ENCODE measurements at places on chromosomes 16 and 17. TPM values are rescaled to one million over a fixed set of nuclear protein-coding genes. Genes with fewer than 3 reads are reported as not detected.

DNA sequence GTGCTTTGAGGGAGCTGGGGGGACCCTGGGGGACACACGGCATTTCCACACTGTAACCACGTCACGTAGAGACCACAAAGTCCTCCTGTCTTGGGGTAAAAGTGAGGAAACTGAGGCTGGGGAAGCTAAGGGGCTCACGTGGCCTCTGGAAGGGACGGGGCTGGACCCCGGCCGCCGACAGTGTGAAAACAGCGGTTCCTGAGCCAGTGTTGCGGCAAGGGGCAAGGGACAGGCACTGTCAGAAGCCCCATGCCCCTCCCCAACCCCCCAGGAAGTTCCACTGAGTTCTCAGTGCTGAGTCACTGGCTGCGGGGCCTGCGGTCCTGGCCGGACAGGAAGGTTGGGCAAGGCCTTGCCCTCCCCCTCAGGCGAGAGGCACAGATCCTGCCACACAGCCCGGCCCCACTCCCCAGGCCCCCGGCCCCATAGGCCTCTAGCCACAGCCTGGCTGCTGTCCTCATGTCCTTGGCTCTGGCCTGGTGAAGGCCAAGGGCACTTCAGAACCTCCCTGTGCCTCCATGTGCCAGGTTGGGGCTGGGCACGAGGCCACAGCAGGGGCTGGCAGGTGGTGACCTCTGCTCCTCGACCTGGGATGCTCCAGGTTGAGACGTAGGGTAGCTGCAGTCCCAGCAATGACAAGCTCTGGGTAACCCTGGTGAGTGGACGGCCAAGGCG lies 5.0 kb upstream of the CCDC57 start:
- no peaks in the 10 kb centered on the region for H3K36me3 ChIP-seq
- H3K4me1 ChIP-seq, result no peaks in the 10 kb centered on the region
- H3K4me3 ChIP-seq, result no peak overlapping the region
- no peak overlapping the region for H3K27ac ChIP-seq
- no peak for DNase-seq

- H3K27me3 ChIP-seq, result no peaks in the 10 kb centered on the region
- H3K4me3 ChIP-seq, result no peak overlapping the region
- H3K4me1 ChIP-seq, result peaks cover 31% of the 10 kb centered on the region
- H3K27ac ChIP-seq, result peak overlapping the region; percentile 88
These were observed 8.0 kb upstream of the FASN start for GRCh38 chr17:82105882-82106687.

GRCh38 chr16:56191156-56191815 lies at the start of gene GNAO1:
Gene GNAO1, plus strand, starts transcription at chr16:56191489. Its CDS starts 747 bp downstream, at chr16:56192236.
- no peaks in the 10 kb centered on the region for H3K36me3 ChIP-seq
- no peak within 1 kb of the TSS for H3K27ac ChIP-seq
- peak; percentile 89 for DNase-seq
- H3K4me3 ChIP-seq, result peak within 1 kb of the TSS; percentile 54
- no peaks in the 10 kb centered on the region for H3K4me1 ChIP-seq
- peaks cover 72% of the 10 kb centered on the region for H3K27me3 ChIP-seq

DNA sequence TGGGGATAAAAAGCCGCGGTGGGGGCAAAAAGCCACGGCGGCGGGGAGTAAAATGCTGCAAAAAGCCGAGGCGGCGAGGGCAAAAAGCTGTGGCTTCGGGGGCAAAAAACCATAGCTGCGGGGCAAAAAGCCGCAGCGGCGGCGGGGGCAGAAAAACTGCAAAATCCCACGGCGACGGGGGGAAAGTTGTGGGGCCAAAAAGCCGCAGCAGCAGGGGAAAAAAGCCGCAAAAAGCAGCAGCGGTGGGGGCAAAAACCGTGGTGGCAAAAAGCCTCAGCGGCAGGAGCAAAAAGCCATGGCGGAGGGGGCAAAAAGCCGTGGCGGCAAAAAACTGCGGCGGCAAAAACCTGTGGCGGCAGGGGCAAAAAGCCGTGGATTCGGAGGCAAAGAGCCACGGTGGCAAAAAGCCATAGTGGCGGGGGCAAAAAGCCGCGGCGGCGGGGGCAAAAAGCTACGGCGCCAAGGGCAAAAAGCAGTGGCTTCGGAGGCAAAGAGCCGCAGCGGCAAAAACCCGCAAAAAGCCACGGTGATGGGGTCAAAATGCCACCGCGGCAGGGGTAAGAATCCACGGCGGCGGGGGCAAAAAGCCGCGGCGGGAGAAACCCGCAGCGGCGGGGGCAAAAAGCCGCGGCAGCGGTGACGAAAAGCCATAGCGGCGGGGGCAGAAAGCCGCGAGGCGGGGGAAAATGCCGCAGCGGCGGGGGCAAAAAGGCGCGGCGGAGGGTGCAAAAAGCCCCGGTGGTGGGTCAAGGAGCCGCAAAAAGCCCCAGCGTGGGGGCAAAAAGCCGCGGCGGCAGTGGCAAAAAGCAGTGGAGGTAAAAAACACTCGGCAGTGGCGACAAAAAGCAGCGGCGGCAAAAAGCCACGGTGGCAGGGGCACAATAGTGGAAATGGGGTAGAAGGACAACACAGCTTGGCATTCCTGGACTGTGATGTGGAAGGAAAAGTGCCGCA lies 192.8 kb downstream of the SHCBP1 start:
- DNase-seq, result no peak
- H3K4me1 ChIP-seq, result no peaks in the 10 kb centered on the region
- H3K36me3 ChIP-seq, result no peaks in the 10 kb centered on the region
- no peak overlapping the region for H3K27ac ChIP-seq
- no peaks in the 10 kb centered on the region for H3K27me3 ChIP-seq
- H3K4me3 ChIP-seq, result no peak overlapping the region

DNA sequence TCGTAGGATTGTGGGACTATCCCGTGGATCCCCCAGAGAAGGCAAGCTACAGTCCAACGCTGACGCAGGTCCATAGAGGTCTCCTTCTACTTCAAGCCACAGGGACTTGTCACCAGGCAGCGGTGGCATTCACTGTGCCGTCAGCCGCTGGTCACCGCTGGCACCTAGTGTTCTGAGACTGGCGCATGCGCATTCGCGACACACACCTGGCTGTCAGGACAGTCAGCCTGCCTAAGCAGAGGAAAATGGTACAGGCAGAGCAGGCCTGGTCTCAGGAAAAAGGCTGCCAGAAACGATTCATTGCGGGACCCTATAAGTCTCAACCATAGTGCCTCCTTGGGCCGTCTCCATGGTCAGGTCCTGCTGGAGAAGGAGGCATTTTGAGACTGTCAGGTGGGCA lies 138.0 kb upstream of the WSB1 start:
- no peaks in the 10 kb centered on the region for H3K4me1 ChIP-seq
- H3K27ac ChIP-seq, result no peak overlapping the region
- H3K4me3 ChIP-seq, result no peak overlapping the region
- H3K36me3 ChIP-seq, result no peaks in the 10 kb centered on the region

DNA sequence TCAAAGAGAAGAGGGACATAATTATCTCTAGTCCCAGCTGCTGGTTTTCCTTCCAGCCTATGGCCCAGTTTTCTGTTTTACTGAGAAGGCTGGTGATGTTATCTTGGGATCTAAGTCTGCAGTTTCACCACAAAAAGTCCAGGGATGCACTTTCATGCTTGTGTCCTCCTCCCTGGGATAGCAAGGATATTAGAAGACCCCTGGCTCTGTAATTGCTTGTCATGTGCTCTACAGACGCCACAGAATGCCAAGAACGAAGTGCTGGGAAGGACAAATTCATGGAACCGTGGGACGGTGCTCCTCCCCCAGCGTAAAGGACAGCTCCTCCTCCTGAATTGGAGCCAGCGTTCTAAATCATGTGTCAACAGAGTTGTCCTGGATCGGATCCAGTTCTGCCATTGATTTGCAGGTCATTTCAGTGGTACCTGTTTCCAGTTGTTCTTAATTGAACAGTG lies 8.6 kb downstream of the MAPT start:
- peaks cover 57% of the 10 kb centered on the region for H3K27me3 ChIP-seq
- H3K4me1 ChIP-seq, result no peaks in the 10 kb centered on the region
- no peak overlapping the region for H3K4me3 ChIP-seq
- H3K36me3 ChIP-seq, result no peaks in the 10 kb centered on the region

- H3K27ac ChIP-seq, result no peak overlapping the region
- peak; percentile 54 for DNase-seq
- H3K4me1 ChIP-seq, result no peaks in the 10 kb centered on the region
- H3K27me3 ChIP-seq, result peaks cover 17% of the 10 kb centered on the region
- H3K36me3 ChIP-seq, result no peaks in the 10 kb centered on the region
- no peak overlapping the region for H3K4me3 ChIP-seq
These were observed 11.8 kb downstream of the HID1 start for GRCh38 chr17:74960570-74961342.

GRCh38 chr17:1112875-1113274 lies 66.9 kb downstream of the ABR start:
- no peak for DNase-seq
- H3K4me3 ChIP-seq, result no peak overlapping the region
- no peaks in the 10 kb centered on the region for H3K27me3 ChIP-seq
- no peaks in the 10 kb centered on the region for H3K36me3 ChIP-seq
- peaks cover 28% of the 10 kb centered on the region for H3K4me1 ChIP-seq

DNA sequence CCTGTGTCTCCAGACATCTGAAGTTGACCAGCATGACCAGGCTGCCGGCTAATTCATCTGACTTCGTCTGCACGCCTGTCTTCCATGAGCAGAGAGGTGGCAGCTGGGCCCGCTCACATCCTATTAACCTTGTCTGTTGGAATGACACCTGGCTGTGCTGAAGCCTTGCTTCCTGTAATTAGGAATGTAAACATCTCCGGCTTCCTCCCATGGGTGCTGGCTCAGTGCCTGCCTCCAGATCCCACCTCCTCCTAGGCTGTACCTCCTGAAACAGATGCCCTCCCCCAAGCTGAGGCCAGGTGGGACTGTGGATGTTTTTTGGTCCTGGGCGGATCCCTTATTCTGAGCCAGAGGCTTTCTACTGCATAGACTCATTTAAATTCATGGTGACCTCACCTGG lies 296.3 kb downstream of the HS3ST4 start:
- no peak overlapping the region for H3K27ac ChIP-seq
- no peaks in the 10 kb centered on the region for H3K4me1 ChIP-seq
- no peaks in the 10 kb centered on the region for H3K27me3 ChIP-seq

GRCh38 chr16:66695935-66696668 lies 441 bp downstream of the CMTM4 start:
- H3K4me3 ChIP-seq, result peak overlapping the region; percentile 94
- DNase-seq, result no peak
- H3K36me3 ChIP-seq, result no peaks in the 10 kb centered on the region
- H3K27ac ChIP-seq, result peak overlapping the region; percentile 57
- no peaks in the 10 kb centered on the region for H3K27me3 ChIP-seq

- peaks cover 91% of the 10 kb centered on the region for H3K4me1 ChIP-seq
- H3K27ac ChIP-seq, result peak overlapping the region; percentile 75
- no peaks in the 10 kb centered on the region for H3K27me3 ChIP-seq
- no peak for DNase-seq
- no peak overlapping the region for H3K4me3 ChIP-seq
These were observed 15.9 kb downstream of the ZFHX3 start for GRCh38 chr16:73031984-73032383.

Gene OTOP2
- not detected for polyA plus RNA-seq

Gene KRT222
- not detected for polyA plus RNA-seq

Gene KRT23
- polyA plus RNA-seq, result not detected

Gene PRSS21
- polyA plus RNA-seq, result not detected

Gene CD300E
- 0.34 TPM for polyA plus RNA-seq
